Stimulated activated effector memory CD8-positive, alpha-beta T cell treated with anti-CD3 and anti-CD28 coated beads, Interleukin-12 subunit alpha, Interleukin-12 subunit beta, amount 100 ng/mL, for 72 hours (primary cell): ENCODE measurements at places on chromosomes 2 and 18.

DNA sequence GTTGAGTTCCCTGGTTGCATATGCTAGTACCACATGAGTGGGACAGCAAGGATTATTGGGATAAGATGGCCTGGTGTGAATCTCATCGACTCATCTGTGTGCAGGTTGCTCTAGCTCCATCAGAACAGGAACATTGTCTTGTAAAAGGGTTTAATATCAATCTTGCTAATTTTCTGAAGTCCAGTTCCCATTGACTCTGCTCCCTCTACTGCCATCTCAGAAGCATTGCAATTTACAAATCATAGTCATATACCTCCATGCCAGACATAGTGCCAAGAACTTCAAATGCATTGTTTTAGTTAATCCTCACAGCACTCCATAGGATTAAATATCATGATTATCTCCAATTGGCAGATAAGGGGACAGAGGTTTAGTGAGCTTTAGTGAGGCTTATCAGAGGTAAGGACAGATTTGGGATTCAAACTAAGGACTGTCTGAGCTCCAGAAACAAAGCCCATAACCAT lies 4.8 kb upstream of the STAT4 start:
- DNase-seq: no peak

DNA sequence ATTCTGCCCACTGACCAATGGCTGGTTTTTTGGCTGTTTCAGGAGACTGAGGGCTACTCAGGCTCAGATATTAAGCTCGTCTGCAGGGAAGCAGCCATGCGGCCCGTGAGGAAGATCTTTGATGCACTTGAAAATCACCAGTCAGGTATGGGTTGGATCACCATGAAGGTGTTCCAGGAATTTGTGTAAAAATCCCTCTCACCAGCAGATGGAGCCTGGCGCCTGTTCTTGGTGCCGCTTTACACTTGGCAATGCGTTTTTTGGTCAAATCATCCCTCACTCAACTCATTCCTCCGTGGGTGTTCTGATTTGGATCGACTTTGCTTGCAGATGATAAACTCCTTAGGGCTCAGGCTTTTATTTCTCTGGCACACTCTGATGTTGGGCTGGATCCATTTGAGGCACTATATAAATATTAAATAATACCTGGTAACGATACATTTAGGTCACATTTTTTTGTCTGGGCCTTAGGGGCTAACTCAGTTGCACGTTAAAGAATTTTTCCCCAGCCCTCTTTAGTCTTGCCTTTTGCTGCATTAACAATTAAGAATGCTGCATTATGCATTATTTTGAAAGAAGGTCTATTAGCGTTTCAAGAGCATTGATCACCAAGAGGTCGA lies 50.0 kb downstream of the HDHD2 start:
- peak; percentile 78 for DNase-seq

- DNase-seq: peak; percentile 89
Observed at GRCh38 chr2:54570925-54571694, 115.0 kb downstream of the SPTBN1 start.

GRCh38 chr2:236744281-236744705 lies 174.7 kb downstream of the ACKR3 start:
- no peak for DNase-seq

- no peak for DNase-seq
Observed at GRCh38 chr2:199778655-199779054, 72.3 kb downstream of the FTCDNL1 start.

DNA sequence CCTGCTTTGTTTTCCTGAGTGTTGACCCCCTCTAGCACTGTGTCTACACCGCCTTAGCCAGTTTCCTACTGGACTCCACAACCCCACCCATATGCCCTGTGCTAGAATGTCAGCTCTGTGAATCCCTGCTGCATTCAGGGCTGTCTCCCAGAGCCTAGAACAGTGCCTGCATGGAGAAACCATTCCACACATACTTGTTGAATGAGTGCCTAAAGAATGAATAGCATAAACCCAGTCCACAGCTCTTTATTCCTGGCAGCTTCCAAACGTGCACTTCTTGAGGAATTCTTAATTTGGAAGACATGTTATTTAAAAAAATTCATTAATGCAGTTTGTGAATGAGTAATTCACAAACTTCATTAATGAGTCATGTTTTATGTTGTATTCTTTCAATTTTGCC lies 6.5 kb upstream of the NAPG start:
- no peak for DNase-seq

DNA sequence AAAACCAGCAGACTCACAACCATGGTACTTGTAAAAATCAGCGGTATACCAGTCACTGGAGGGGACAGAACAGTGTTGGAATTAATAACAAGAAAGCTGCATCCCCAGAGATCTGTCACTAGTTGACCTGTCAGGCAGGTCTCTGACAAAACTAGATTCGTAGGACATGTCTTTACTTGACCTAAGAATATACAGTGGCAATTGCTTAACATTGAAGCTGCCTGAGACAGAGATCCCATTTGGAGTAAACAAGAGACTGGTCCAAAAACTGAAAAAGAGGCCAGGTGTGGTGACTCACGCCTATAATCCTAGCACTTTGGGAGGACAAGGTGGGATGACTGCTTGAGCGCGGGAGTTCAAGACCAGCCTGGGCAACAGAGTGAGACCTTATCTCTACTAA lies 7.2 kb upstream of the SS18 start:
- no peak for DNase-seq

DNA sequence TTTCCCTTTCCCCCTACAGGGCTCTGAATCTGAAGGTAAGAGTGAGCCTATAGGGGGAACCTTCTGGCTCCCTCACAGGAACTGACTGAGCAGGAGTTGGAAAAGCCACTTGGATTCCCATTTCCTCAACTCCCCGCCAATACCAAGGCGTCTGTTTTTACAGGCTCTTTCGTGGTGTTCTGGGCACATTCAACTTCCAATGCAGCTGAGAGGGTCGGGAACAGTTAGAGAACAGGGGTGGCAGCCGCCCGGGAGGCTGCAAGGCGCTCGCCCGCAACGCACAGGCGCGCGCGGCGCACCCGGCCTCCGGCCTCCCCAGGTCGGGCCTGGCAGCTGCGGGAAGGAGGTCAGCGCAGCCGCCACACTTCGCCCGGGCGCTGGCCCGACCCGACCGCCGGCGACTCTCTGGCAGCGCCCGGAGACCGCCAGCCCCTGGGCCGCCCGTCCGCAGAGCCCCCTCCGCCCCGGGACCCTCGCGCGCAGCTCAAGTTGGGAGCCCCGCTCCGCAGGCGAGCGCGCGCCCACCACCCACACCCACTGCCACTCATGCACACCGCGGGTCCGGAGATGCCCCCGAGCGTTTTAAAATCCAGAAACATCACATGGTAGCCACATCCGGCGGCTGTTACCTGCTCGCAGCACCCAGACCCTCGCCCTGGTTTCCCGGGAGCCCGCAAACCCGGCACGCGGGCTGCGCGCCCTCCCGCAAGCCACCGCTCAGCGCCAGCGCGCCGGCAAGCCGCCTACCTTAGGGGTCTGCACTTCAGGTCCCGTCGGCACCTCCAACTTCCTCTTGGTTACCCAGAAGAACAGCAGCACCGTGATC lies 816 bp downstream of the GALNT14 start:
- DNase-seq: no peak

DNA sequence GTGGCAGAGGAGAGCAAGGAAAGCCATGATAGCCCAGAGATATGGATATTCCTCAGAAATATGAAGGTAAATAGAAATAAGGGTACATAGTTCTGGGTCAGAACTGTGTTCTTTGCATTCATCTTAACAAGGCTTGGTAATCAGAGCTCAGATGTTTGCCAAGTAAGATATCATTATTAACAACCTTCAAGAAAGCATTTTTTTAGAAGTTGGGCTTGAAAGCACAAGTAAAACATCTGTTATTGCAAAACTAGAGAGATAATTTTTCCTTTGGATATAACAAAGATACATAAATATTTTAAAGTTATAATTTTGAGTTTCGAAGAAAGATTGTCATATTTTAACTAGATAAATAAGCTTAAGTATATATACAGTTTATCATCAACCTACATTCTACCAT lies 171.4 kb downstream of the ZNF804A start:
- DNase-seq: no peak

DNA sequence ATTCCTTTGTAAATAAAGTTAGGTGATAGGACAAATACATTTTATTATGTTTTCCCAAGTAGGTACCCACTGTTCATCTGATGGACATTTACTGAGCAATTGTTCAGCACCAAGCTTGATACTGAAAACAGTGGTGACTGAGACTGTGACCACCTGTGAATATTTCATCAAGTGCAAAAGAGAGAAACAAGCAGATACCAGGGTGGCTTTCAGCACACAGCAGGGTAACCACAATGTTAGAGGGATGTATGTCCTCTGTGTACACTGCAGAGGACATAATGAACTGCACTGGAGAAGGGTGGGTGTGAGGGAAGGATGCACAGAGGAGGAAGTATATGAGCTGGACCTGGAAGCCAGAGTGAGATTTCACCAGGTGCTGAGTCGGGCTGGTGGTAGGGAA lies 411.8 kb downstream of the RAD51AP2 start:
- DNase-seq: no peak

GRCh38 chr2:100012561-100012960 lies 129.8 kb downstream of the AFF3 start:
- no peak for DNase-seq

GRCh38 chr2:227890495-227891079 lies 19.2 kb downstream of the DAW1 start:
- DNase-seq: no peak

DNA sequence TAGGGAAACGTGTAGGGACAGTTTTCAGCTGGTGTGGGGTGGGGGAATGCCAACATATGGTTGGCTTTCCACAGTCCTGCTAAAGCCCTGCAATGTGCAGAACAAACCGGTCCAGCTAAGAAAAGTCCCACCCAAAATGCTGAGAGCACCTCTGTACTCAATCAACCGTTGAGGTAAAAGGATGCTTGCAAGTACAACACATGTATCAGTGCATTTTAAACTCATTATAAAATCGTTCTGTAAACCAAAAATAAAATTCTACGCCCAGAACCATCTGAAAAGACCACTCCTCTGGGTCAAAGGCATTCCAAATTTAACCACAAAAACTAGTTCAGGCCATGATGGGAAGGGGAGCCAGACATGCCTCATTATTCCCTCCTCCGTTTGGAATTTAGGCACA lies 2.0 kb upstream of the TYMS start:
- DNase-seq: no peak

- no peak for DNase-seq
Observed at GRCh38 chr2:77566131-77566530, 44.0 kb upstream of the LRRTM4 start.

DNA sequence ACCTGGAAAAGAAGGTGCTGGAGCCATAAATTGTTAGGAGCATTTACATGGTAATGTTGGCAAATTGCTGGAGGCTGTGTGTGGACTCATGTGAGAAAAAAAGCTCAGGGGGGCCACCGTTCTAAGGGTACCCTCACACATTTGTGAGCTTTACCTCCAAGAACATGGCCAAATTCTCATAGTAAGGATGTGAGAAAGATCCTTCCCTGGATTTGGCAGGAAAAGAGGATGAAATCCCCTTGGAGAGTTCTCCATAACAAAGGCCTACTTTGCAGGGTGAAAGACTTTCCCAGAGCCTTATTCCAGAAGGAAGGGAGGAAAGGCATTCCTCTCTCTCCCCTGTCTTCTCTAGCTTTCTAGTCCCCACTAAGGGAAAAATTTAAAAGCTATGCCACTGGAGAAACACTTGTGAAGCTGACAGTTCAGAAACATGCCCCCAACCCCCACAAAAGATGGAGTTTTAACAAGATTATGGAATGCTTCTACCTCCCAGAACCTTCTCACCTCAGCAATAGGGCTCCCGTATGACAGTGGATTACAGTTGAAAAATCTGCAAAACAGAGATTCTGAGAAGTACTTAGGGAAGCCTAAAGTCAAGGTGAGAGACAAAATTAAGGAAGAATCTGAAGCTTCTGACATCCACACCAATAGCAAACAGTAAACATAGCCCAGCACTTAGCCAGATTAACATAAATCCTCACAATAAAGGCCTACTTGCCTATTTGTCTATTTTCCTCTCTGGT lies 20.2 kb upstream of the ERMN start:
- no peak for DNase-seq

GRCh38 chr2:10597956-10598355 lies 91.8 kb downstream of the NOL10 start:
- no peak for DNase-seq
